ENCODE measurements at places on chromosomes 1 and 21.

GRCh38 chr21:39105836-39106235, 77.4 kb downstream of the PSMG1 start:
- no peak for DNase-seq

DNA sequence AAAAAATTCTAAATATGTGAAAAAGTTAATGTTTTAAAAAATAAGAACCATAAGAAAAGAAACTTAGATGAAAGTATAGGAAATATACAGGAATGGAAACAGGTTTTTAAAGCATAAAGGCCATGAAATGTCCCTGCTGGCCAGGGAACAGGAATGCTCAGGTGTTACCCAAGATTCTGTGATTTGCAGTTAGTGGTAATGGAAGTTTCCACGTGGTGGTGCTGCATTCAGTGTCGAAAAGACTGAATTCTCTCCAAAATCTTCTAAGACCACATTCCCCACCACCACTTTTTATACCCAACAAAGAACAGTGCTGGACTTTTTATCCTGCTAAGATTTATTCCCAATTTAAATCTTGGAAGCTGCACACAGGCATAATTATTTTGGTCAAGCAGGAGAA, 126.2 kb downstream of the PRRX1 start:
- no peak for DNase-seq

DNA sequence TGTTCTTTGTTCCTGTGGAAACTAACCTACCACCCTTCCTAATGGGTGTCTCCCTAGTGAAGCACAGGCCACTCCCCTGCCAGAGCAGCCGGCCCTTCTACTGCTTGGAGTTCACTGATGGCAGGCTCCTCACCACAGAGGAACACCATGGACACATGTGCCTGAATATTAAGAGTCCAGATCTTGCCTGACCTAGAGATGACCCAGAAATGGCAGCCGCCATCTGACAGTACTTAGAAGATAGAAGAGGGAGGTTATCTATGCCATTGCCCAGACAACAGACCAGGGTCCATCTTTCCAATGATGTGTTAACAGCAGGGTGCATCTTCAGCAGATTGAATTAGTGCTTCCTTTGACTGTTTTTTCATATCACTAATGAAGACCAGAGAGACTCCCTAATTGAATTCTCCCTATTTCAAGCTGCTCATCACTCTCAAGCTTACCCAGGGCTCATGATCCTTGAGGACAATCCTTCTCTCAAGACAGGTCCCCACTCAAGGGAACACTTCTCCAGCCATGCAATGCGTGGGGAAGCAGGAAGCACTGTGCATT, 59.8 kb downstream of the PLEKHA6 start:
- no peak for DNase-seq

GRCh38 chr1:62435231-62436038, 1.4 kb upstream of the USP1 start:
- peak; percentile 9 for DNase-seq

DNA sequence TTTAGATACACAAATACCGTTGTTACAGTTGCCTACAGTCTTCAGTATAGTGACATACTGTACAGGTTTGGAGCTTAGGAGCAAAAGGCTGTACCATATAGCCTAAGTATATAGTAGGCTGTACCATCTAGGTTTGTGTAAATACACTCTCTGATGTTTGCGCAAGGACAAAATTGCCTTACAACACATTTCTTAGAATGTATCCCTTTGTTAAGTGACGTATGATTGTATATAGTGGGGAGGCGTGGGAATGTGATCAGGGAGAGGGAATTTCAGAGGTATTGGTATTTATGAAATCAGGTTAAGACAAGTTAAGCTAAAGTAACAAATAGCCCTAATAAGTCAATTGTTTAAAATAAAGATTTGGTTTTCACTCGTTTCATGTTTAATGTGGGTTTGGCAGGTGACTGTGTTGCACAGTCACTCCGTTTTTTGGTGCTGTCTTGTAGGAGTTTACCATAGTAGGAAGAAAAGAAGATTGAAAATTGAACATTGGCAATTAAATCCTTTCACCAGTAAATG, 2.7 kb downstream of the GORAB start:
- DNase-seq: no peak

DNA sequence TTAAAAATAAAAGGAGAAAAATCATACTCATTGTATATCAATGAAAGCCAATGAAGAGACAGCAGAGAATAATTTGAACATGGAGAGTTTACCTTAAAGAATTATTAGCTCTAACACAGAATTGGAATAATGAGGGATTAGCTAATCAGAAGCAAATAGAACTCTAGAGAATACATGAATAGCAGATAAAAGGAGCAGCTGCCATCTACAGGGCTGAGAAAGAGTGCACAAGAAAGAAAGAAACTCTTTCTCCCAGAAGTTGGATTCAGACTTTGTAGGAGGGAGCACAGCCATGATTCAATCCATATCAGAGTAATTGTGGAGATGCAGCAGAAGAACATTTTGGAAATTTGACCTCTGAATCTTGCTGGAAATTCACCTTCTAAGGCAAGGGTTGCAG, 1171.2 kb downstream of the PLA2G4A start:
- no peak for DNase-seq

- DNase-seq: no peak
These were observed 125.0 kb upstream of the HOOK1 start for GRCh38 chr1:59689730-59690129.

DNA sequence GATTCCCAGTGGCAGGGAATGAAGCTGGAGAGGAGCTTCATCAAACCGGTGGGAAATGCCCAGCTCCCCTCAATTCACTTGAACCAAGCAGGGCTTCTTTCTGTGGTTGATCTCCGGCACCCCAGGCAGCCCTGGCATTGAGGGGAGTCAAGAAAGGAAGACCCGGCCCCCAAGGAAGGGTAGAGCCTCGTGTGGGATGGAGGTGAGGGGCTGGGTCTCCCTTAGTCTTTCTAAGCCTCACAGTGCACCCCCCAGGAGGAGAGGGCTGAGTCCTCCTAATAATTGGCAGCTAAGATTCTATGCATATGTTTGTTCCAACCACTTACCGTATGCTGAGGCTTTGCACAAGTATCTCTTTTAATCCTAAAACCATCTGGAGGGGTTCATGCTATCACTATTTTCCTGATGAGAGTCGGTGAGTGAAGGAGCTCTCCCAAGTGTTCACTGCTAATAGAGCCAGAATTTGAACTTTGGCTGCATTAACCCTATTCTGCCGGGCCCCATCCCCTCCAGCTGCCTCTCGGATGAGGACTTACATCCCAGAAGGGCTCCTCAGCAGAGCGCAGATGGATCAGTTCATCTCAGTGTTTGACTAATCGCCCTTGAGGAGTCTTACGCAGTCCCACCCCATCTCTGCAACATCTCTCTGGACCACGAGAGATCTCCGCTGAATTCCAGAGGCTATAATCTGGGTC, 33.1 kb upstream of the TMEM51 start:
- no peak for DNase-seq

DNA sequence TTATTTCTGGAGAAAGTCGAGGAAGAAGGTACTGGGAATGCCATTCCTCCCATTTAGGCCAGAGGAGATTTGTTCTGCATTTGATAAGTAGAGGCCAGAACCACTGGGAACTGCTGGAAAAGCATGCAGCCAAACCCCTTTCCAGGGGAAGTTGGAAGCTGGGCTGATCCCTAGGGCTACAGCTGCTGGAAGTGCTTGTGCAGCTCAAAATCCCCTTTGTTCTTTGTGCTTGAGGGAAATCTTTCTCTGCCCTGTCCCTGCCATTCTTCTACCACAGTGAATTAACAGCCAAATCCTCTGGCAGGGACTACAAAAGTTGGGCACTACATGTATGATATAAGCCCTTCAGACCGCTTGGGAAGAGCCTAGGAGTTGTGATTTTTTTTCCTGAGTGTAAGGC, 734.1 kb downstream of the LRRIQ3 start:
- no peak for DNase-seq

DNA sequence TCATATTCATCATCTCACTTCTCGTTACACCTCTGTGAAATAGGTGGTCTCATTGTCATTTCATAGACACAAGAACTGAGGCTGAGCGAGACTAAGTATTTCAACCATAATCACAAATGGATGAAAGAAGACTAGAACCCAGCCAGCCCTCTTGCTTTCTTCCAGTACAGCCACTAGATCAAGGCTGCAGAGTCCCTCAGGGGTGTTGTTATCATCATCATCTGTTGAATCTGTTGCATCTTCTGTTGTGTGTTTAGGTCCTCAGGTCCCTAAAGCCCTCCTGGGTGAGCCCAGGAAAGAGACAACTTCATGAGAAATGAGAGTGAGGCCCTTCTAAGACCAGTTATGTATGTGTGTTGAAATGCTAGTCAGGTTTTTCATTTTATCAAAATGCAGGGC, 86.6 kb upstream of the ZNF326 start:
- DNase-seq: no peak

All from astrocyte of the cerebellum (primary cell).